ENCODE measurements at places on chromosomes 6 and 20.
A peak's percentile ranks its signal among the peaks of the same experiment; 100 is the strongest.

- no peak for DNase-seq
These were observed 10.1 kb downstream of the DDR1 start for GRCh38 chr6:30894381-30894780.

DNA sequence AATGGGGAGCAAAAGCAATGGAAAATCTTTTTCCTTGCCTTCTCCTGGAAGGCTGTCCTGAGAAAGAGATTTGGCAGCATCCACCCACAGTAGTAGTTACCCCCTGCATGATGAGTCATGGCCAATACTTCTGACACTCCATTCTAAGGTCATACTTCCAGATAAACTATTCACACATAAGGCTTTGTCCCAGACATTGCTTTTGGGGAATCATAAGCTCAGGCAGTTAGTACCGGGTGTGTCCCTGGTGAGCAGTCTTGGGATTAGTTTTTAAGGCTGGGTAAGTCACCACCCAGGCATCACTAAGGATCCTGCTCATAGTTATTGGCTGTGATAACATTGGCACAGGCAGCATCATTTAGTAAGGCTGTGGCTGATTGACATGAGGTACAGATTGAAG is 160.6 kb upstream of the GGTLC1 start:
- DNase-seq = no peak

DNA sequence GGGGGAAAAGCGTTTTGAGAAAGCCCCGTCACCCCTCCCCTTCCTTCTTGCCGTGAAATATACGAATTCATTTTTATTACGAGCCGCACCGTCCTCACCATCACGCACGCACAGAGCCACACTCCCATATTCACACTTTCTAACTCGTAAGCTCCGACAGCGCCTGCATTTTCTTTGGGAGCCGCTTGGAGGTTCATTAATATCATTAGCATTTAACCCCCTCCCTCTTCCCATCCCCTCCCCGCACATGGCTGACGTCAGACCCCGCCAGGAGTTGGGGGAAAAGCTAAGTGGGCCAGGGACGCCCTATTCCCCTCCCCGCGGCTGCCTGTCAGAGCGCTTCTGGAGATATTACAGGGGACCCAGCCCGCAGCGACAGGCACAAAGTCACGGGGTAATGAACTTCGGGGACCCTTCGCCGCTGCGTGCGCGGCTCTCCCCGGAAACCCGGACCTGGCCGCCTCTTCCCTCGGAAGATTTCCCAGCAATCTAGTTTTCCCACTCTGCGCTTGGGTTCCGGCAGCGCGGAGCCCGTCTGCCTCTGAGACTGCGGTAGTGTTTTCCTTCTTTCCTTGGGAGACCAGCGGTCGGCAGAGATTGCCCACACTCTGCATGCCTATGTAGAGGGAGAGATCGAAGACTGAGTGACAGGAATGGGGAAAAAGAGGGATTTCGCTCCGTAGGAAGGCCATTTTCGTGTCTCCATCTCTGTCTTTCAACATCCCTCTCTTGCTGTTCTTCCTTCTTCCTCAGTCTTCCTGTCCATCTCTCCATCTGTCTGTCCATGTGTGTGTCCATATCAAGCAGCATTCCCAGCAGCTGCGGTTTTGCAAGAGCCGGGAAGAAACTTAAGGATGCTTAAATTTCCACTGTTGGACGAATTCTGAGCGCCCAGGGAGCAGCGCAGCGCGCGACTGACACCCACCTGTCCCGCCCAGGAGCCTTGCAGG is at the start of gene NR2E1:
Gene NR2E1 (plus strand): TSS at position 309 of the 950 bp plus-strand sequence. CDS start 744 bp downstream, outside the sequence.
- no peak for DNase-seq

DNA sequence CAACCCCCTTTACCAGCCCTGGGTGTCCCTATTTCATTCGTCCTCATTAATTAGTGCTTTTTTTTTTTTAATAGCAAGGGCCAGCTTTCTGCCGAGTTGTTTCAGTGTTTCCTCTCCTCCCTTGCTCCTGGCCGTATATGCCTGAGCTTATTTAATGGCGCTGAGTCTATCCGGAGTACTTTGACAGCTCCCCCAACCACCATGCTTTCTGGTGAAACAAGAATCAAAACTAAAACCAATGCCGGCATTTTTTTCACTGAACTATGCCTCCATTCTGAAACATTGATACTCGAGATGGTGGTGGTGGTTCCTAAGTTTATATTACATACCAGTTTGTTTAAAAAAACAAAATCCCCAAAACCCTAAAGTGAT is 1.2 kb downstream of the DCBLD1 start:
- DNase-seq = no peak

DNA sequence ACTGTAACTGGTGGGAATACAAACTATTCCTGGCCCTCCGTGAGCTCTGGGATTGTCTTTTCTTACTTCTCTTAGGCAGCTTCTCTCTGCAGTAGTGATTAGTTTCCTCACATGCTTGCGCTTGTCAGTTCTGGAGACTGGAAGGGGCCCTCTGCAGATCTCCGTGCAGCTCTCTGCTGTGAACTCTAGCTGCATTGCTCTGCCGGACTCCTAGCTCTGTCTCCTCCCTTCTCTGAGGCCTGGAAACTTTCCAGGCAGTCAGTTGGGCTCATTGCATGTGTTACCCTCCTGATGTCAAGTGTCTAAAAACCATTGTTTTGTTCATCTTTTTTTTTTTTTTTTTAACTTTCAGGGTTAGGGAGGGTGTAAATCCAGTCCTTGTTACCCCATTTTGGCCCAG is 102.3 kb downstream of the CTNNBL1 start:
- no peak for DNase-seq

DNA sequence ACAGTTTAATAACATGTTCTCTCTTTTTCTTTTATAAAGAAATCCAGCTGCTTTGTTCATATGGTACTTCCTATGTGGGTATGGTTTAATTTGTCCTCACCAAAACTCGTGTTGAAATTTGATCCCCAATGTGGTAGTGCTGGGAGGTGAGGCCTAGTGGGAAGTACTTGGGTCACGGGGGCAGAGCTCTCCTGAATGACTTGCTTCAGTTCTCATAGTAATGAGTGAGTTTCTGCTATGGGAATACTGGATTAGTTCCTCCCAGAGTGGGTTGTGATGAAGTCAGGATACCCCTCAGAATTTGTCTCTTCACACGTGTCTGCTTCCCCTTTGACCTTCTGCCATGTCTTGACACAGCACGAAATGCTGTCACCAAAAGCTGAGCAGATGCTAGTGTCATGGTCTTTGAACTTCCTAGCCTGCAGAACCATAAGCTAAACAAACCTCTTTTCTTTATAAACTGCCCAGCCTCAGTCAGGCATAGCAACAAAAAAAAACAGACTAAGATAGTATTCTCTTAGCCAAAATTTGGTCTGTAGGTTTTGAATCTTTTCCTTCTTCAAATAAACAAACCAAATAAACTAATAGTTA is 87.8 kb upstream of the HS3ST5 start:
- DNase-seq = no peak

GRCh38 chr6:133548423-133549159 is 307.4 kb downstream of the EYA4 start:
- no peak for DNase-seq

GRCh38 chr6:156718647-156719394 is 58.4 kb upstream of the ARID1B start:
- no peak for DNase-seq

DNA sequence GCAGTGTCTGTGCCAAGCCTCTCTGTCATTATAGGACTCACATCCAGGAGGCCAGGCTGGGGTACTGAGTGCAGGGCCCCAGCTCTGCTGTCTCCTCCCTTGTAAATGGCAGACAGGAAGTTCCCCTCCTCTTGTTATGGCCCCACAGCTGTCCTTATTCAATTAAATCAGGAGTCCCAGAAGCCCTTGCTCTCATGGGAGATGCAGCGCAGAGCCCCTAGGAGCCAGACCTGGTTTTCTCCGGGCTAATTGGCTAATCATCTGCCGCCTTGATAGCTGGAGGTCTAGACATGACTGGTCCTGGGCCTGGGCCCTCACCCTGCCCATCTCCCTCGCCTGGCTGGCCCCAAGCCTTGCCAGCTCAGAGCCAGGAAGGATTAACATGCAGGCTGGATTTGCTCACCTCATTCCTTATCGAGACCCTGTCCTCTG is 172.0 kb downstream of the VEGFA start:
- DNase-seq = no peak

GRCh38 chr20:11564491-11564890 is 353.2 kb upstream of the BTBD3 start:
- DNase-seq = no peak

GRCh38 chr20:24993337-24994185 is 1.0 kb upstream of the APMAP start:
- no peak for DNase-seq

- DNase-seq = no peak
These were observed 321.6 kb upstream of the QKI start for GRCh38 chr6:163092876-163093275.

DNA sequence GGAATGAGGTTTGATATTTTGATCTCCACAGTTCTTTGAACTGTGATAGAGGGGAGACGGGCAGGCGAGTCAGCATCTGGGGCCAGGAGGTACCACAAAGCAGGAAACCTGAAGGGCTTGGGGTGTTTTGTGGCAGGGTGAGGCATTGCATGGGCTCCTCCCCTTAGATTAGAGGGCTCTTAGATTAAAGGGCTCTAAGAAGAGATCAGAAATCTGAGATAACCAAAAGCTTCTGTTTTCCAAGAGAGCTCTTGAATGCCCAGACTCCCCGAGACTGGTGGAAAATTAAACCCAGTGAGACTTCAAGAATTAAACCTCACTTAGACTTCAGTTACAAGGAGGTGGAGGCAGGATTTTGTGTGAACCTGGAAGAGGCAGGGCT is 2.4 kb upstream of the GPX5 start:
- peak; percentile 6 for DNase-seq

- DNase-seq = no peak
These were observed 69.8 kb downstream of the MYB start for GRCh38 chr6:135250751-135251497.

DNA sequence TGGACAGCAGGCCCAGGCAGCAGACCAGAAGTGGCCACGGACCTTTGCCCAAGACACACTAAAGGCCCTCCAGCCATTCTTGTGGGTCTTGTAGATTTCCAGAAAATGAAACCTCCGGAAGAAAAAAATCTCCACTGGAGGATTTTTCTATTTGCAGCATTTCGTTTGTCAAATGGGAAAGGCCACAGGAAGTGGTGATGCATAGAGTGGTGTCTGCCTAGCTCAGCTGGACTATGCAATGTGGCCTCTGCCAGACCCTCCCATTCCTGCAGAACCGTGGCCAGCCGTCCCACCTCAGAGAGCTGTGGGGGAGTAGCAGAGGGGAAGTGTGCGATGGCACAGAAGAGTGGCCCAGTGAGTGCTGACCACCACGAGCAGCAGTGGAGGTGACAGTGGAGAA is 24.0 kb upstream of the INSM1 start:
- no peak for DNase-seq

DNA sequence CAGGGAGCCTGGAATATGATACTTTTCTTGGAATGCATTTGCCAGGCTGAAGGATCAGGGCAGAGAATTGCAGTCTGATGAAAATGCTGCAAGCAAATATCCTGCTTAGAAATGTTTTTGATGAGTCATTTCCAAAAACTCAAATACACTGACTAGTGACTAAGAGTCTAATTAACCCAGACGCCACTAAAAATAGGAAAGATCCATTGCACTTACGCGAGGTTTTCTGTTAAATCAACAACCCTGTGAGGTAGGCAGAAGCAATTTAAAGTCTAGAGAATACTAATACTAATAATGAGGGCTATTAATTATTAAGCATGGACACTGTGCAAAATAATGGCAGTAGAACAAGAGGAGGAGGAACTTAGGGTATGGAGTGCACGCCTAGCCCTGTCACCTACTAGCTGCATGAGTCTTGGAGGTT is 130.1 kb upstream of the DOK5 start:
- no peak for DNase-seq

DNA sequence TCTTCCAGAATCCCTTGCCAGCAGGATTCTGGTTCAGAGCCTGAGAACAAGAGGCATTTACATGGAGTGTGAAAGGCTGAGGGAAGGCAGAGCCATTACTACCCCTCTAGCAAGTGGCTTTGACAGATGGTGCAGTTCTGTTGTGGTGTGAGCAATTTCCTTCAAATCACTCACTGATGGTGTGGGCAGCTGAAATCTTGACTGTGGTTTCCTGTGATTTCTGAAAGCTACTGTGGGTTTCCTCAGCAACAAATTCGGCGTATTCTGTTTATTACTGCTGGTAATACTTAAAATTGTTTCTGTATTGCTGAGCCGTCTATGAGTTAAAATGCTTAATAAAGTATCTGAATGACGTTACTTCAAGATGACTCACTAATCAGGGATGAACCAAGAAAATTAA is 181.5 kb upstream of the TCF21 start:
- no peak for DNase-seq

- DNase-seq = no peak
These were observed 290.7 kb downstream of the ARHGAP18 start for GRCh38 chr6:129419324-129419723.

- DNase-seq = peak; percentile 77
These were observed 880.5 kb upstream of the DEFB115 start for GRCh38 chr20:30376767-30377658.

DNA sequence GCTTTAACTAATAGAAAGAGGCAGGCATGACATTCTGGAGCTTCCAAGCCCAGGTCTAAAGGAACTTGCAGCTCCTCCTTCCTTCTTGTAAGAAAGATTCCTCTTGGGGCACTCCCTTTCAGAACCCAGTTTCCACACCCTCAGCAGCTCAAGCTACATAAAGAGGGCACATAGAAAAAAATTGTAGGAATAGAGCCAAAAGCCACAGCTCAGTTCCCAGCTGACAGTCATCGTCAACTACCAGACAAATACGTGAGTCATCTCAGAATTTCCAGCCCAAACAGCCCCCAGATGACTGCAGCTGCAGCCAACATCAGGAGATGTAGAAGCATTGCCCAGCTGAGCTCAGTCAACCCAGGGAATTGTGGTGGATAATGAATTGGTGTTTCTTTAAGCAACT is 349.8 kb upstream of the ARID1B start:
- DNase-seq = no peak

DNA sequence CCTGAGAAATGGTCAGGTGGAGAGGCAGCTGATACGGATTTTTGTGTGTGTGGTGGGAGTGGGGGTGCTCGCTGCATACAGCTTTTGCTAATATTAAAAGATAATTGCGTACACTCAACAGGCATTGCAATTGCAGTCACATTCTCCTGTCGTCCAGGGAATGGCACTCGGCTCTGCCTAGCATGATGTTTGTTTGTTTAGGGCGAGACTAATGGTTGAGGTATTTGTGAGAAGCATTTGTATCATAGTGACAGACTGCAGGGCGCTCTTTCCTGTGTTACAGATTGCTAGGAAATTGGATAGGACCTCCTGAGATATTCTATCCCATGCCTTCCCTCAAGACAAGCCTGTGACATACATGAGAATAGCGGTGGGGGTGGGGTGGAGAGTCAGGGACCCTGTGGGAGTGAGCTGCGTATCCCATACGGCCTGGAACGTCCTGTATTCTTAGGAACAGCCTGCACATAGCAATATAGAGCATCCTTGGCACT is 207.4 kb downstream of the SOX4 start:
- no peak for DNase-seq

DNA sequence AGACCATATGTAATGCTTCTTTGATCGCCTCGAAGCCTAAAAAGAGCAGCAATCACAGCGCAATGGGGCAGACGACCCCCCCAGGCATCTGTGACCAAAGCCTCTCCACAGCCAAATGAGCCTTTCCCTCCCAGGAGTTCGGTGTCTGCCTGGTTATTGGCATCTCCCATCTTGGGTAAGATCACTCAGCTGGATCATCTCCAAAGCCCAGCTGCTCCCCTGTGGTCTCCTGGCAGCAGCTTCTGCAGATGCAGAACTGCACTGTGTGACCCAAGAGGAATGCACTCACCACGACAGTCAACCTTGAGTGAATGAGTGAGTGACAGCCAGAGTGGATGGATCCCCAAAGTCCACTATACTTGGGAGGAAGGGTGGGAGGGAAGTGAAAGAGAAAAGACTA is 44.8 kb upstream of the IYD start:
- DNase-seq = no peak

GRCh38 chr20:43853174-43853803 is 61.4 kb upstream of the TOX2 start:
- DNase-seq = no peak
